Retina (tissue), 1 donor: ENCODE measurements at places on chromosomes 1 and 21.

GRCh38 chr1:228236744-228237143, 28.9 kb downstream of the OBSCN start:
- DNase-seq = no peak

DNA sequence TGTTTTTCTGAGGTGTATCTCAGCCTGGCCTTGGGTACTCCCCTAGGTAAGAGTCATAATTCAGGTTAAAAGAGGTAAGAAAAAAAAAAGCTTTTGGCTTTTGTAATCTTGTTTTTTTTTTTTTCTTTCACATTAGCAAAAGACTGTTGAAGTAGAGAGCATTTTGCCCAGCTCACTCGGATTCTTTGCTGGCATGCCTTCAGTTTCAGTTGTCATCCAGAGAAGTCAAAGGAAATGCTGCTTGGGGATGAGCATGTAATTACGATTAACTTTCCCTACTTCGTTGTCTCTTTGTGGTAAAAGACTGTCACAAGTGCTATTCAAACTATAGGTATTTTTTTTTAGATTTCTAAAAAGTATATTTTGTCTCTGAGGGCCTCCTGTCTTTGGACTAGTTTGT, 6.3 kb downstream of the BACH1 start:
- DNase-seq = no peak

DNA sequence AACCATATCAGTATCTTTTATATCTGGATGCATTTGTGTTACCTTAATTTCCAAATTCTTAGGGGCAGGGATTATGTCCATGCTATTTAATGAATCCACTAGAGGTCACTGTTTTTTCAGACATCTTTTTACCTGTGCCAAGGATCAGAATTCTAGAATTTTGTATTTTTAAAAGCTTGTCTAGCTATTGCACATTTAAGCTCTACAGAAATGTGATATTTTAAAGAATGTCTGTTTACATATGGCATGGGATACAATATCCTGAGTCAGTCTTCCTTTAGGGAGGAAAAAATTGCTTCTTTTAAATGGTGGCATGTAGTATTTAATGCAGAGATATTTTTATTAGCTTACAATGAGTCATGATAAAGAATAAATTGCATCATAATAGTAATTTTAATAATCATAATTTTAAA, 11.3 kb downstream of the RPAP2 start:
- DNase-seq = no peak

GRCh38 chr1:242690849-242691609, 166.5 kb upstream of the PLD5 start:
- no peak for DNase-seq

- DNase-seq = no peak
Measured at GRCh38 chr1:51351907-51352306, 21.5 kb upstream of the TTC39A start.

DNA sequence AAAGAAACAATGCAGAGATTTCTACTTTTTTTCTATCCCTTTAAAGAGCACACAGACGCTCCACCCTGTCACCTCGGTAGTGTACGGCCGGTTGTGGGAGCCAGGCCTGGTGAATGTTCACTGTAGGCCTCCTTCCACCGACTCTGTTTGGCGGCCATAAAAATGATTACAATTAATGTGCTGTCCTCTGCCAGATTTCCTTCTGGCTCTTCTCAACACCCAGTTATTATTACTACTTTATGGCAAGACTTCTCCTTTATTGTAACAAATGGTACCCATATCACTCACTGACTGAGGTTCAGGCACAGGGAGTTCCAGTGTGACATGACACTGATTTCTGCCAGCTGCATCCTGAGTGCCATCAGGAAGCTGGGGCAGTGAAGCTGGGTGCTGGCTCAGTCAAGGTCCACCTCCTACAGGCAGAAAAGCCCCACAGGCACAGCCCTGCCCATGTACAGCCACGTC, 37.4 kb downstream of the GPR161 start:
- DNase-seq = no peak

GRCh38 chr1:178399177-178399728, 97.5 kb downstream of the CLEC20A start:
- no peak for DNase-seq

DNA sequence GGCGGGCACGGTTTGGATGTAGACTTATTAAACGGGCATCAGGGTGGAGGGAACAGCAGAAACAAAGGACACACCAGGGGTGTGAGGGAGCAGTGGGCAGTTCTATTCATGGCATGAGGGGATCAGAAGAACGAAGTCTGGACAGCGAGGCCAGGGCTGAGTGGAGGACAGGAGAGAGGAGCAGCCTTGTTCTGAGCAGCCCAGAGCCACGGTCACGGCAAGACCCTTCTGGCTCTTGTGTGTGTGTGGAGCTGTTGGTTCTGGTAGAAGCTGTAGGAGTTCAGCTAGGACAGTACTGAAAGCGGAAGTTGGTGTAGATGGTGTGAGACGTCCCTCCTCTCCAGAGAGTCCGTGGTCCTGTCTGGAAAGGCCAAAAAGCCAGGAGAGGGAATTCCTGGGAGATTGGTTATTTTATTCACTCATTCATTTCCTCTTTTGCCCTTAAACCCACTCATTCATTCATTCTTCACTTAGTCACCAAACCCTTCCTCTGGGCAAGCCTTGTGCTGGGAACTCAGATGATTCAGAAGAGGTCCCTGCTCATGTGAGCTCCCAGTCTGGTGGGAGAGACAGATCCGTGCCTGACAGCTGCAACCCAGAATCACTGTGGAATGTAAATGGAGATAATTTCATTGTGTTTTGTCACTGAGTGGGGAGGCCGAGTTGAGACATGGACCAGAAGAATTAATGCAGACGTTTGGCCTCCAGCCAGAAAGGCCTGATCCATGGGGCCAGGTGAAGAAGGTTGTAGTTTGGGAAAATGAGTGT, 4.1 kb upstream of the ACOT11 start:
- DNase-seq = peak; percentile 66

DNA sequence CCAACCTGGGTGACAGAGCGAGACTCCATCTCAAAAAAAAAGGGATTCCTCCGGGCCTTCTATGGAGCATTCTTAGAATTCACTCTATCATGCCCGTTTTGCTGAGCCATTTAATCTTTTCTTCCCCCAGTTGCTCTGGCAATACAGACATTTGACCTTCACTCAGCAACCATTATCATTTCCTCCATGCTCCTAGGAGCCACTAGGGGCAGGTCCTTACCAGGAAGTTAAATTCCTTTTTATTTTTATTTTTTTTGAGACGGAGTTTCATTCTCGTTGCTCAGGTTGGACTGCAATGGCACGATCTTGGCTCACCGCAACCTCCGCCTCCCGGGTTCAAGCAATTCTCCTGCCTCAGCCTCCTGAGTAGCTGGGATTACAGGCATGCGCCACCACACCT, 9.7 kb upstream of the CGN start:
- DNase-seq = no peak

- DNase-seq = no peak
Measured at GRCh38 chr1:180415985-180416633, 86.3 kb downstream of the ACBD6 start.

GRCh38 chr1:201895913-201896807, 7.5 kb downstream of the SHISA4 start:
- peak; percentile 88 for DNase-seq
